NCI-H1105 (cell line): ENCODE measurements at places on chromosomes 3 and 15.
A peak's percentile ranks its signal among the peaks of the same experiment; 100 is the strongest.

GRCh38 chr3:148707601-148708380 is 10.1 kb downstream of the AGTR1 start:
- DNase-seq = no peak

DNA sequence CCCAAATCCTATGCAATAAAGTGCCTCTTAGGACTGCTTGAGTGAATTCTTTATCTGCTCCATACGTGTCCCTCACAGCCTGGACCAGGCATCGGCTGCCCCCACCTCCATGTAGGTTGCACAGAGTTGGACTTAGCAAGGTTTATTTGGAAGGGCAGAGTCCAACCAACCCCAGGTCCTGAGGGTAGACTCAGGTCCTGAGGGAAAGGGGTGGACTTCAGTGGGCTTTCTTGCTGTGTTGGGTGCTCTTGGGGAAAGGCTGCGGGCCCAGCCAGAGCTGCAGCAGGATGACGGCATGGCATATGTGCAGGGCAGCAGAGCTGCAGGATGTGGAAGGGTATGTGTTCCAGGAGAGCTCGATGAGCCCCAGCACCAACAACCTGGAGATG is 6.5 kb downstream of the ALG3 start:
- DNase-seq = no peak

DNA sequence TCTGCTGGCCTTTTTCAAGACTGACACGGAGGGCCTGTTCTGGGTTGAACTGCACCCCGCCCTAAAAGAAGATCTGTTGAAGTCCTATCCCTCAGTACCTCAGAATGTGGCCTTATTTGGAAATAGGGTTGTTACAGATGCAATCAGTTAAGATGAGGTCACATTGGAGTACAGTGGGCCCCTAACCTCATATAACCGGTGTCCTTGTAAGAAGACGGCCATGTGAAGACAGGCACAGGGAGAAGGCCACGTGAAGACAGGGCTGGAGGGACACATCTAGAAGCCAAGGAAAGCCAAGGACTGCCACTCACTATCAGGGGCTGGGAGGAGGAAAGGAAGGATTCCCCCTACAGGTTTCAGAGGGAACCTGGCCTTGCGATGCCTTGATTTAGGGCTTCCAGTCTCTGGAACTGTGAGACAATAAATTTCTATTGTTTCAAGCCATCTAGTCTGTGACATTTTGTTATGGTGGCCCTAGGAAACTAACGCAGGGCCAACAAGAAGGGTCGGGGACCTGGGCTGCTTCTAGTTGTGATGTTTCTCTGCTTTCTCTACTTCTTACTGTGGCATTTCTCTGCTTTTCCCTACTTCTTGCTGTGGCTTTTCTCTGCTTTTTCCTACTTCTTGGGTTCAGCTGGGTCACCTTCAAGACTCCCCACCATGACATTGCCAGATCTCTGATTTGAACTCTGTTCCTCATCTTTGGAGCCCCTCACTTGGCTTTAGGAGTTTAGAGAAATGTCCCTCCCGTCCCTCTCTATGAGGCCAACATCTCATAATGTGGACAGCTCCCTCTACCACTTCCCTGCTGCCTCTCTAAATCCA is 4.8 kb upstream of the CCDC174 start:
- DNase-seq = no peak

GRCh38 chr3:45773072-45773471 is 23.3 kb downstream of the SLC6A20 start:
- no peak for DNase-seq

- peak; percentile 47 for DNase-seq
These were observed 44.0 kb downstream of the CCDC54 start for GRCh38 chr3:107421170-107421792.

DNA sequence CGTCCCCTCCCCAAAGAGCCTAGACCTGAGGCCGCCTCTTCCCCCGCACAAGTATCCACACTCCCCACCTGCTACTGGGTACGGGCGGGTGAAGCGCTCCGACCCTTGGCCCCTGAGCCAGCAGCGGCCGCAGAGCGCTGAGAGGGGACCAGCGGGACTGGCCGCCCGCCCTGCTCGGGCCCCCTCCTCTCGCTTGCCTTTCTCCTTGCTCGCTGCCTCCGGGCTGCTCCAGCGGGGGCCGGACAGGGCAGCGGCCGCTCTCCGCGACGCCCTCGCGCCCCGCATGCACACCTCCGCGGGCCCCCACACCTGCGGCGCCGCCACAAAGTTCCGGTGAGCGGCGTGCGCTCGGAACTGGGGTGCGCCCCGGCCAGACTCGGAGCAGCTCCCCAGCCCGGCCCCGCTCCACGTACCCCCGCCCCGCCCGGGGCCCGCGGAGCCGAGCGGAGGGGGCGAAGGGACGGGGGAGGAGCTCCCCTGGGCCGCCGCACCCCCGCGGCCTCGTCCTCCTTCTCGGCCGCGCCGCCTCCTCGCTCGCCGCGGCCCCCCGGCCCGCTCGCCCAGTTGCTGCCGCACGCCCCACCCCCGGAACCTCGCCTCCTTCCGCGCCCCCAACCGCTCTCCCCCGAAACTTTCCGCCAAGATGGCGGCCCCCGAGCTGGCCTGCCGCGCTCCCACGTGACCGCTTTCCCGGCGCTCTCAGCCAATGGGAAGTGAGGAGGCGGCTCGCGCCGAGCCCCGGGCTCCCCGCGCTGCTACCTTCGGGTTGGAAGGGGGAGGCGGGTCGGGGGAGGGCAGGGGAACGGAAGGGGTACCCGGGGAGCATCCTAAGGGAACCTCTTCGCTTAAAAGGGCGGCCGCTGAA is 704 bp downstream of the DLG1 start:
- peak; percentile 97 for DNase-seq

GRCh38 chr15:48089702-48090101 is 31.1 kb upstream of the SLC24A5 start:
- DNase-seq = no peak

DNA sequence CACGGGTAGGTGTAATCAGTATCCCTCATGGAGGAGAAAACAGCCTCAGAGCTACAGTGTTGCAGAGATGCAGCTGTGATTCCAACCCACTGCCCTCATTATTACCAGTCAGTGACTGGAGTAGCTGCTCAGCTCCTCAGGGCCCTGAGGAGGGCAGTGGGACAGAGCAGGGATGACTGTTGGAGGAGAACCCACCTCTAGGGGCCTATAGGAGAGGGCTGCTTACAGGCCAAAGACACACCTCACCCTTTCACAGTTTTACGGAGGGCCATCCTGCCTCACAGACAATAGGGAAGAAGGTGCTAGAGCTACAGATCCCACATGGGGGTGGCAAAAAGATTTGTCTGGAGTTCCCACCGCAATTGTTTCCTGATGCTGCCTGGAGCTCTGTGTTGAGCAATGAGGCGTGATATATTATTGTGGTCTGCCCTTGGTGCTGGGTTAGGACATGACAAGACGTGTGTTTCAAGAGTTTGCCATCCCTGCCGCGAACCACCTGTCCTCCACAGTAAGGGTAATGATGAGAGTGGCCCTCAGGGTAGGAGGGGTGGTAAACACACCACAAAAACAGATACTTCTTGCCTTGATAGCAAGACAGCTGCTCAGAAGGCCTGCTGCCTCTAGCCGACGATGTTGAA is 140.5 kb upstream of the TPM1 start:
- no peak for DNase-seq

DNA sequence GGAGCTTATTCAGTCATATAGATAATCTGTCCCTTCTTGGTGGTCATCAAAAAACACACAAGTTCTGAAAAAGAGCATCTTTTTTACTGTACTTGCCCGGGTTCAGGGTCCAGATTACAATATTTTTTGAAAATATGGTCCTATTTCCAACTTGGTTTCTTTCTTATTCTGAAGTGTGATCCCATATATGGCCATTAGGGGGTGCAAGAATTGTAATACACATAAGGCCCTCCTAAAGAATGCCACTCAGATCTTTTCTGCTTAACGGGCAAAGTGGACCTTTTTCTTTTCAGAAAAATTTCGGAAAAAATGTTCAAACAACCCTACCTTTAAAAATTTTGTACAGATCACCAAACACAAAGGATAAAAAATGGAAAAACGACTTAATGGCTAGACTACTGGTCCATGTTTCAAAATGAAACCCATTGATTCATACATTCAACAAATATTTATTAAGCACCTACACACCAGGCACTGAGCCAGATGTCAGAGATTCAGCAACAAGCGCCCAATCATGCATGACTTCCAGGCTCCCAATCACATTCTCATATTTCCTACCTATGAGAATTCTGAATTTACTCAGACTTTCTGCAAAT is 102.0 kb upstream of the MYRIP start:
- DNase-seq = no peak

- DNase-seq = peak; percentile 18
These were observed 27.2 kb downstream of the INTS14 start for GRCh38 chr15:65583701-65584100.

DNA sequence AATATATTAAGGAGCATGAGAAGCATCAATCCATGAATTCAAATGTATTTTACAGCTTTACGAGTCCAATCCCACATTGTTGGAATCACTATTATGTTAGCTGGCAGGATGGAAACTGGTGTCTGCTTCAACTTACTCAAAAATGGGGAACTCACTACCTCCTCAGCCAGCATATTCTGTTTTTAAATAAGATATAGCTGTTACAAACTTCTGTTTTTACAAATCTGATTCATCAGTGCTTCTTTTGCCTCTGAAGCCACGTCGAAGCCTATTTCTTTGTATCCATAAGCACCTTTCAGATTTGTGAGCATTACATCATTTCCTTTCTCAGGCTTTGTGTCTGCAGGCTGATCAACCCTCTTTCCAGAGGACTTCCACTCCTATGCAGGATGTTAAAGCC is 105.9 kb downstream of the TPRG1 start:
- no peak for DNase-seq

DNA sequence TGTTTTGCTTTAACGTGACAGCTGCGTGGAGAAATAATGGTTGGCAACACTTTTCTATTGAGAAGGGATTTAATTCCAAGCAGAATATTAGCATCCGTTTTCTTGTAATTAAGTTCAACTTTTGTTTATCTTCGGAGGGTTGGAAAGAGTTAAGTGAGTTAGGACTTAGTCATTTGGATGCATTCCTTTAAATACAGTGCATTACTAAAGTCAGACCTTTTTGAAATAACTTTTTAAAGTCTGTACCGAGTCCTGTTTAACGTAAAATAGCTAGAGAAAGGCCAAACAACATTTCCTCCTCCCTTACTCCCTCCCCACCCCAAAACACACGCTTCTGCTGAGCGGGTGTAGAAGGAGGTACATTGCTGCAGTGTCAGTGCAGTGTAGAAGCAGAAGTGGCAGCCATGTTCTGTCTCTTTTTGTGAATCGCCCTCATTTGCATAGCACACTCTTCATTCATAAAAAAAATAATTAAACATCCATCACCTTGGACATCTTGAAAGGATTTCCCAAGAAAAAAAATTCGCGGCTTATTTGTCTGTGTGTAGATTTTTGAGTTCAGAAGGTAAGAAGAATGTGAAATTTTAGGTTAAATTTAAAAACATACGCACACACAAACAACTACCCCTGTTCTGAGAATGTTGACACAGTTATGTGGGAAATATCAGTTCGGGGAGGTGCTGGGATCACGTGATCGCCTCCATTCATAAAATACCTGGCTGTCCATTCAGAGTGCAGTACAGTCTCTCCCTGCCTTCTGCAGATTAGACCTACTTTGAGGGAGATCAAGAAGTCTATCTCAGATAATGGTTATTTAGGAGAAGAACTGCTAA is 1.6 kb downstream of the SPRED1 start:
- DNase-seq = peak; percentile 19

DNA sequence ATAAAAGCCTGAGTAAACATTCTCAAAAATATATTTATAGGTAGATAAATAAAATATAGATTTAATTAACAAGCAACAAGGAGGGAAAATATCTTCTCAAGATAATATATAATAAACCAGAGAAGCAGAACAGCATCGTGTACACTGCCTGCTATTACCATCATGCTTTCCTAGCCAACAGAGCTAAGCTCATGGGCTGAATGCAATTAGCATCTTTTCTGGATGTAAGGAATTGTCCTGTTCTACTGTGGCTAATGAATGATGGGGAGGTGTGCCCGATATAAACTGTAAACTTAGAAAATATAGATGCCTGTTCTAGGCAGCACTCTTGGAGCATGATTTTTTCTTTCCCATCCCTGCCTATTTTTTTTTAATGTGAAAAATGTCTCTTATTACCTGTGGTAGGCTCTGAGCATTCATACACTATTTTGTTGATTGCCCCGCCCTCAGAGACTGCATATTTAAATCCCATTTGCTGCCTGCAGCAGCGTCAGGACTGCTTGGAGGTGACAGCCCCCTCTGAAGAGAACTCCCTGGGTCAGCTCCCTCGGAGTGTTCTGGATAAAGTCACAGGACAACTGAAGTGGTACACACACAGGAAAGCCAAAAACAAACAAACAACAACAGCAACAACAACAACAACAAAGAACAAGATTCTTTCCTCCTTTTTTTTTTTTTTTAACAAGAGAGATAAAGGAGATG is 312.3 kb downstream of the SATB1 start:
- DNase-seq = no peak

DNA sequence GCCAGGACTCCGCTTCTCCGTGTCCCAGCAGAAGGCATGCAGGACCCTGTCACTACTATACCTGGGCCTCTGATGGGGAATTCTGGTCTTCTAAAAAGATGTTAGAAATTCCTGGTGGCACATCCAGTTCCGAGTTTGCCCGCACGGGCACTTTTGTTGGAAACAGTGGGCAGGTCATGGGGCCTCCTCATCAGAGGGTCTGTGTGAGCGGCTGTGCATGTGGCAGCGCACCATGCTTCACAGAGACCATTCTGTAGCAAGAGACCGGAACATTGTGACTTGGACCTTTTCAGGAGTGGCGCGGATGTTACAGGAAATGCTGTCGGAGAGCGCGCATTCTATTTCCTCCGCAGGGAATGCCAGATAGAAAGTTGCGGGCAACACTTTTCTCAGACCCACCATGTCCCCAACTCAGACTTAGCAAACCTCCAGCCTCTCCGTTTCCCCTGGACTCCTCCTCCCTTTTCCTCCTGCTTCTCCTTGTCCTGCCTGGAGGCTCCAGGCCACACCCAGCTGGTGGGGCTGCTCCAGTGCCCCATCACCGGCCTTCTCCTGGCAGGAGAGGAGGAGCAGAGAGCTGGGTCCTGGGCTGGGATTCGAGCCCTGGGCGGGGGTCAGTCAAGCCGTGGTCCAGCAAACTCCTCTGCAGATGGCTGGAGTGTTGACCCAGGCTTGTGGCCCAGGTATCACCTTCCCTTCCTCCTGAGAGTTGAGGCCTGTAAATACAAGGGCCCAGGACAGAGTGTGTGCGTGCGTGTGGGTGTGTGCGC is 46.6 kb downstream of the KLF13 start:
- no peak for DNase-seq

DNA sequence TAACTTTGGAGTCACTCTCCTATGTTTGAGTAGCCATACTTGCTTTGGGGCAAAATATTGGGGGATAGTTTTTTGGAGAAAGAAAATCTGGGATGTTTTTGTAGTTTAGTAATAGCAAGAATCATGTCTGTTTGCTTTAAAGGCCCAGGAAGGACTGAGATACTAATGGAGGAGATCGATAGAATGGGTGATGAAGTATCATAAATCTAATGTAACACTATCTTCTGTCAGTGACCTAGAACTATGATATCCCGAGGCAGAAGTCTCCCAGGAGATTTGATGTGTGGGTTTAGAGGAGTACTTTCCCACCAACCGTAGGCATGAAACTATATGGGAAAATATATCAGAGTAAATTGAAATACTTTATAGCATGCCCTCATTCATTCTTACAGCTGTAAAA is 21.0 kb upstream of the NFKBIZ start:
- DNase-seq = no peak

GRCh38 chr3:134075568-134075825 is 45.8 kb upstream of the SLCO2A1 start:
- DNase-seq = no peak

GRCh38 chr3:39384665-39385000 is 1.5 kb downstream of the SLC25A38 start:
- DNase-seq = no peak

- DNase-seq = no peak
These were observed 30.1 kb downstream of the BOC start for GRCh38 chr3:113241292-113242095.

GRCh38 chr3:171436380-171436779 is 23.8 kb downstream of the TNIK start:
- no peak for DNase-seq
